ENCODE measurements at places on chromosomes 5 and 9.
A peak's percentile ranks its signal among the peaks of the same experiment; 100 is the strongest.

DNA sequence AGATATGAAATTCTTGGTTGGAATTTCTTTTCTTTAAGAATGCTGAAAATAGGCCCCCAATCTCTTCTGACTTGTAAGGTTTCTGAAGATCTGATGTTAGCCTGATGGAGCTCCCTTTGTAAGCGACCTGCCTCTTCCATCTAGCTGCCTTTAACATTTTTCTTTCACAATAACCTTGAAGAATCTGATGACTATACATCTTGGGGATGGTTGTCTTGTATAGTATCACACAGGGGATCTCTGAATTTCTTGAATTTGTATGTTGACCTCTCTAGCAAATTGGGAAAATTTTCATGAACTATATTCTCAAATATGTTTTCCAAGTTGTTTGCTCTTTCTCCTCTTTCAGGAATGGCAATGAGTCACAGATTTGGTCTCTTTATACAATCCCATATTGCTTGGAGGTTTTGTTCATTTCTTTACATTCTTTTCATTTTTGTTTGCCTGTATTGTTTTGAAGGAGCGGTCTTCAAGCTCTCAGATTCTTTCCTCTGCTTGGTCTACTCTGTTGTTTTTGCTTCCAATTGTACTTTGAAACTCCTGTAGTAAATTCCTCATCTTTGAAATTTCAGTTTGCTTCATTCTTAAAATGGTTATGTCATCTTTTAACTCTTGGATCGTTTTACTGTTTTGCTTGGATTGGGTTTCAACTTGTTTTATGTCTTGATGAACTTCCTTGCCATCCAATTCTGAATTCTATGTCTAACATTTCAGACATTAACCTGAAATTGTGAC lies 245.2 kb upstream of the TARS1 start:
- DNase-seq = no peak

DNA sequence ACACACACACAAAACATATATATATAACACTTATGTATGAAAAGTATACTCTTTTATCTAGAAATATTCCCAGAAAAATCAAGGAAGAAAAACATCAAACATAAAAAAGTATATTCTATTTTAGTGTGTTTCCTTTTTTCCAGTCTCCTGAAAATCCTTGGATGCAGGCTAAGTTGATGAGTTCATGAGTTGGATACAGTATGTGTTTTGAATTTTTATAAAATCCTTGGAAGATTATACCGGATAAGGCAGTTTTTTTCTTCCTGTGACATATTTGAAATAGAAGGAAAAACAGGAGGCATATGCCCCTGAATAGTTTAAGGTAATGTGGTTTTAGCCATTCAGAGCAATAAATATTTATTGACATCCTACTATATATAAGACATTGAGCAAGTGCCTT lies 203.6 kb downstream of the SNX18 start:
- no peak for DNase-seq

GRCh38 chr5:172288465-172288864 lies 4.9 kb upstream of the UBTD2 start:
- no peak for DNase-seq

GRCh38 chr9:109311286-109311685 lies 9.6 kb downstream of the EPB41L4B start:
- no peak for DNase-seq

DNA sequence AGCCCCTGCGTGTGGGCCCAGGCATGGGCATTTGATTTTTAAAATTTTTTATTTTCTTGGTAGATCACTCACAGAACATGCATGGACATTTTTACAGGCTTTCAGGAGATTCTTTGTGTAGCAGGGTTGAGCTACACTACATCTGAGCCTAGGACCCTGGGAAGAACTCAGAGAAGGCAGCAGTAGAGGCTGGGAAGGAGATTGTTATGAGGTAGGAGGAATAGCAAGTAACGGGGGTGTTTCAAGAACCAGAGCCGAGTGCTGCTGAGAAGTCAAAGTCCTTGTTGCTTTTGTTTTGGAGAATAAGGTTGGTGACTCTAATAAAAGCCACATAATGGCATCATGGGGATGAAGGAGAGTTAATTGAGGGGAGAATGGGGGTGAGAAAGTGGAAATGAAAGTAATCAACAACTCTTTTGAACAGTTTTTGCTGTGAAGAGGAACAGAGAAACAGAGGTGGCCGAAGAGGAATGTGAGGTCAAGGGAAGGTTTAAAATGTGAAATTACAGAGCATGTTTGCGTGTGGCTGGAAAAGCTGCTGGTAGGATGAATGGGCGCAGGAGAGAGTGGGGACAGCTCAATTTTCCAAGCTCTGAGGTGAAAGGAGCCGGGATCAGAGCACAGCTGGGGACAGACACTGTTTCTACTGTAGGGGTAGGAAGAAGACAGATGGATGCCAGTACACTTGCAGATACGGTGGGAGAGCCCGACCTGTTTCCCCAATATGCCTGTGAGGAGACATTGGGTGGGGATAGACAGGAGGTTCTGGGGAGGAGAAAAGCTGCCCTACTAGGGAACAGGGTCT lies 4.7 kb upstream of the PDLIM7 start:
- DNase-seq = peak; percentile 90

All from MV-4-11 (cell line).